ENCODE measurements at places on chromosomes 2 and 18.

- DNase-seq, result no peak
Observed at GRCh38 chr2:200185628-200186000, 120.9 kb upstream of the SPATS2L start.

GRCh38 chr2:118269408-118270051, 181.3 kb downstream of the INSIG2 start:
- no peak for DNase-seq

DNA sequence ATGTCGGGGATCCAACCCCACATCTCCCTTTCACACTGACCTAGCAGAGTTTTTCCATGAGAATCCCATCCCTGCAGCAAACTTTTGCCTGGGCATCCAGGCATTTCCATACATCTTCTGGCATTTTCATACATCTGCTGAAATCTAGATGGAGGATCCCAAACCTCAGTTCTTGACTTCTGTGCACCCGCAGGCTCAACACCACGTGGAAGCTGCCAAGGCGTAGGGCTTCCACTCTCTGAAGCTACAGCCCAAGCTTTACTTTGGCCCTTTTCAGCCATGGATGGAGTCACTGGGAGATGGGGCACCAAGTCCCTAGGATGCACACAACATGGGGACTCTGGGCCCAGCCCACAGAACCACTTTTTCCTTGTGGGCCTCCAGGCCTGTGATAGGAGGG, 32.2 kb upstream of the TEX51 start:
- no peak for DNase-seq

- DNase-seq, result no peak
Observed at GRCh38 chr2:112343827-112344585, 68.6 kb downstream of the ZC3H6 start.

DNA sequence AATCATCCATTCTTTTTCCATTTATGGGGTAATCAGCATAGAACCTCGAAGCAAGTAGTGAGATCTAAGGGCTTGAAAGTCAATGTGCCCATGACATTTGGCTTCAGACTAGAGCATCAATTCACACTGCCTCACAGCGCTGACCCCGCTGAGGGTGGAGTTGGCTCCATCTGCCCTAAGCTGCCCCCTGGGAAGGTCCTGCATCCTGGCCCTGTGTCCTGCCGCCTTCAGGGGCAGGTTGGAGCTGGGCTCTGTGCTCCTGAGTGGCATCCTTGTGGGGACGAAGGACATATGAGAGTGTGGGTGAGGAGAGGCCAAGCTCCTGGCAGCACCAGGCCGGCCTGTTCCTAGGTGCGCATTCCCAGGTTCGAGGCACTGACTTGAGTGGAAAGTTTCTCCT, 249.4 kb downstream of the FHOD3 start:
- no peak for DNase-seq

DNA sequence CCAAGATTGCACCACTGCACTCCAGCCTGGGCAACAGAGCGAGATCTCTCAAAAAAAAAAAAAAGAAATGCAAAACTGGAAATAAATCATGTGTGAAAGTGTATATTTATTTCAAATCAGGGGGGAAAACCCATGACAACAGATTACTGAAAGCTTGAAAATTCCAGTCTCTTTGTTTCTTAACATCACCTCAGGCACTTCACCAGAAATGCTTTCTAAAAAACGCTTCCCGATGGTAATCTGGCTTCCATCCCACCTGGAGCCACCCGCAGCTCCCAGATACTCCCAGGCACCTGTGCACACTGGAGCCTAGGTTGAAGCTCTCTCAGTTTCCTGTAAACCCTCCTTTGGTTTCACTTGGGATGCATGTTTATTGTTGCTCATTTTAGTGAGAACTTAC, 7.2 kb upstream of the ITGB6 start:
- DNase-seq, result no peak

DNA sequence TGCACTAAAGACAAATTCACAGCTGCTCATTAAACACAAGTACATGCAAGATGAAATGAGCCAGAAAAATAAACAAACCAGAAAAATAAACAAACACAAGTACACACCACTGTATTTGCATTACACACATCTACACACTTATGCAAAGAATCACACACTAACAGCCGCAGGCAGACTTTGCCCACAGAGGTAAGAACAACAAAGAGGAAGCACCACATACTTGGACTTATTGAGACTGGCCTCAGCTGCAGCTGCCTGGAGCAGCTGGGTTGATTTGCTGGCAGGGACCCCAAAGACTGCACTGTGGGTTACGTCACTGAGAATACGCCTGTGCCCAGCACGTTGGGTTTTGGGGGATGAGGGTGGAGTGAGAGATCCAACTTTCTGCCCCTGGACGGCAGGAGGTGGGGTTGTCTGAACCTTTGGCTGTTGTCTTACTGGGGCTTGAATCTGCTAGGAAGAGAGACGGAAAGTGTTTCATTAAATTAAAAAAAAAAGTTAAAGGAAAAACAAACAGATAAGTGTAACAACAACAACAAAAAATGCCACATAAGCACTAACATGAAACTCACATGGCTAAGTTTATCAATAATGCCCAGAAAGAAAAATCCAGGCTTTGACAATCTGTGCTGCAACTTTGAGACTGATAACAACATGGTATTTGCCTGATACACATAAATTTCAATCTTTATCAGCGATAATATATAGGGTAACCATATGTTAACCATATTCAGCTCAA, 71.9 kb upstream of the NFU1 start:
- no peak for DNase-seq

GRCh38 chr2:73937899-73938298, 11.2 kb downstream of the DGUOK start:
- no peak for DNase-seq

GRCh38 chr18:6236258-6236657, 178.5 kb downstream of the L3MBTL4 start:
- no peak for DNase-seq

- DNase-seq, result no peak
Observed at GRCh38 chr2:104852090-104852666, 1.7 kb upstream of the POU3F3 start.

GRCh38 chr2:233513953-233514655, 52.5 kb downstream of the USP40 start:
- DNase-seq, result no peak

DNA sequence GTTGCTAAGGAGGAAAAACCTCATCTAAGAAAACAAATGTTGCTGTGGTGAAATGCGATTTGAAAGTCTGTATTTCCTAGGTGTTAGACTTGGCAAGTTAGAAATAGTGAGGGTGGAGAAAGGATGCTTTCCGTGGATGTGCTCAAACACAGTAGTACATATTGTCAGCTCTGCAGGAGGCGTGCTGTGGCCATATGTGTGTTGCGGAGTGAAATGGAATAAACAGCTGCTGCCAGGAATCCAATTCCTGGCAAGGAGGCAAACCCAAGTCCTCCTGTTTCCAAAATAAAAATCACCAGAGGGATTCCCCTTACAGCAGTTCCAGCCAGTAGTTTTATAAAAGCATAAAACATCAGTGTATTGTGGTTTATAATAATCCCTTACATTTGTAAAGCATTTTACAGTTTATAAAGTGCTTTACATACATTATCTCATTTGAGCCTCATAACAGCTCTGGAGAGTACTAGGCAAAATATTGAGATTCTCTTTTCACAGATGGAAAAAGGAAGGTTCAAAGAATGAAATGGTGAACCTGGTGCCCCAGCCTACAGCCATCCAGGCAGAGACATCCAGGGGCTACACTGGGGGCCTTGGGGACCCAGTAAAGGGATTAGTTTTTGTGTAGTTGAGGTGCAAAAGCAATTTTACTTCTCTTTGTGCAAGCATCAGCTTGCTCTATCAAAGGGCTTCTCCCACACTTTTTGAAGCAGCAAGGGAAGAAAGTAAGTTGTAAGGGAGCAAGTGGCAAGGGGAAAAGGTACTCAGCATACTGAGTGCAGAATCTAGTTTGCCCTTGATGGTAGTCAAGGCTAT, 206.0 kb downstream of the AGPS start:
- DNase-seq, result no peak

- DNase-seq, result no peak
Observed at GRCh38 chr18:44969214-44969795, 288.6 kb downstream of the SETBP1 start.

DNA sequence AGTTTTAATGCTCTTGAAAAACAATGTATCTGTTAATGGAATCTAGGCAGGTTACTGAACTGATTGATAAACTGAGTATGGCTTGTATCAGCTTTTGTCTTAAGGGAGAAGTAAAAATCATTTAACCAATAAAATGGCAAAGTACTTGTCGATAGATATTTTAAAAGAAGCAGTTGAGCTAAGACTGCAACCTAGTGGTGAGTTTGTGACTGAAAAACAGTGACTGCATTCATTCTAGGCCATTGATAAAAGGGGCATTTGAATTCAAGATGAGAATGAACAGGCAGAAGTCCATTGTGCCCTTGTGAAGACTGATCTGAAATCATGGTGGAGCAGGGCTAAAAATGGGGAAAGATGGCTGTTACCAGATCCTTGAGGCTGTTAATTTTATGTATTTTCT, 59.4 kb upstream of the MSTN start:
- DNase-seq, result peak; percentile 33

- DNase-seq, result no peak
Observed at GRCh38 chr2:172094294-172095145, 8.2 kb downstream of the DLX2 start.

- DNase-seq, result no peak
Observed at GRCh38 chr18:12531749-12532148, 124.0 kb downstream of the PRELID3A start.

GRCh38 chr2:112129060-112129459, 9.1 kb upstream of the FBLN7 start:
- no peak for DNase-seq

GRCh38 chr18:11989966-11990380, 8.7 kb downstream of the IMPA2 start:
- DNase-seq, result no peak

- DNase-seq, result peak; percentile 37
Observed at GRCh38 chr2:70946832-70947442, 11.2 kb downstream of the ATP6V1B1 start.

DNA sequence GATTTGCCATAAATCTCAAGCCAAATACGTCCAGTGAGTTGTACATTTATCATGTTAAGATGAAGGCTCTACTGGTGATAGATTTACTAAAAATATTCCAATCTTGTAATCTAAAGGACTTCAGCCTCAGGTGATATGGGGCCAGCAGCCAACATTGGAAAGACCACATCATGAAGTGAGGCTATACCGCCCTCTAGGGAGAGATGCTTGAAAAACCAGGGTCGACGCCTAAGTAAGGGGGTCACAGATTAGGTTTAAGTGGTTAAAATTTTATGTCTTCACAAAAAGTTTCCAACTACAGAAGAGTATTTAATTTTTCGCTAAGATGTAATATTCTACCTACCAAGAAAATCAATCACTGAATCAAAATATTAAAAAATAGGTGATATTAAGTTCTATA, 33.3 kb downstream of the DOCK10 start:
- peak; percentile 21 for DNase-seq

DNA sequence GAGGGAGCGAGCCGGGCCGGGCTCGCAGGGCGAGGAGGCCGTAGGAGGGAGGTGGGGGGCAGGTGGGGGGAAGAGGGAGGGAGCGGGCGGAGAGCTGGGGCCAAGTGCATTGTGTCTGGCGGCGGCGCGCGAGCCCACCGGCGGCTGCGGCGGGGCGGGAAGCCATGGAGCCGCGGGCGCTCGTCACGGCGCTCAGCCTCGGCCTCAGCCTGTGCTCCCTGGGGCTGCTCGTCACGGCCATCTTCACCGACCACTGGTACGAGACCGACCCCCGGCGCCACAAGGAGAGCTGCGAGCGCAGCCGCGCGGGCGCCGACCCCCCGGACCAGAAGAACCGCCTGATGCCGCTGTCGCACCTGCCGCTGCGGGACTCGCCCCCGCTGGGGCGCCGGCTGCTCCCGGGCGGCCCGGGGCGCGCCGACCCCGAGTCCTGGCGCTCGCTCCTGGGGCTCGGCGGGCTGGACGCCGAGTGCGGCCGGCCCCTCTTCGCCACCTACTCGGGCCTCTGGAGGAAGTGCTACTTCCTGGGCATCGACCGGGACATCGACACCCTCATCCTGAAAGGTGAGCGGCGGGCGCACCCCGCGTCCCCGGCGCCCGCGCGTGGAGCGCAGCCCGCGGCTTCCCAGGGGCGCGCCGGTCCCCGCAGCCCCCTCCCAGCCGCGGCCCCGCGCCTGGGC, at the start of gene TMEM178A:
Gene TMEM178A (plus strand): TSS at position 107 of the 680 bp plus-strand sequence. CDS start 58 bp downstream, at position 165.
- DNase-seq, result peak; percentile 52

GRCh38 chr2:128605931-128606330, 287.3 kb upstream of the HS6ST1 start:
- DNase-seq, result no peak

DNA sequence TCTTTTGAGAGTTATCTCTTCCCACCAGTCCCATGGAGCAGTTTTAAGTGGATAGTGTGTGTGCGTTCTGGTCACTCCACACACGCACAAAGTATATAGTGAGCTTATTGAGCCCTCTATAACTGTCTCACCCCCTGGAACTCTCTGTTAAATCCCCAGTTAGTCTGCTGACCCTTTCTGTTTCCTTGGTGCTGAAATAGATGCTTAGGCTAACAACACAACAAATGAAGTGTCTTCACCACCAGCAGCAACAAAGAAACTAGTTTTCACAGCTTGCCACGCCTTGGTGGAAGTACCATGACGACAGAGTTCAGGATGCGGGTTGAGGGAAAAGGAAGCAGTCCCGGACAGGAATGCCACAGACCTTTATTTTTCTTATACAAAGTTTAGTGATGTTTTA, 203.5 kb upstream of the TMEFF2 start:
- DNase-seq, result no peak

DNA sequence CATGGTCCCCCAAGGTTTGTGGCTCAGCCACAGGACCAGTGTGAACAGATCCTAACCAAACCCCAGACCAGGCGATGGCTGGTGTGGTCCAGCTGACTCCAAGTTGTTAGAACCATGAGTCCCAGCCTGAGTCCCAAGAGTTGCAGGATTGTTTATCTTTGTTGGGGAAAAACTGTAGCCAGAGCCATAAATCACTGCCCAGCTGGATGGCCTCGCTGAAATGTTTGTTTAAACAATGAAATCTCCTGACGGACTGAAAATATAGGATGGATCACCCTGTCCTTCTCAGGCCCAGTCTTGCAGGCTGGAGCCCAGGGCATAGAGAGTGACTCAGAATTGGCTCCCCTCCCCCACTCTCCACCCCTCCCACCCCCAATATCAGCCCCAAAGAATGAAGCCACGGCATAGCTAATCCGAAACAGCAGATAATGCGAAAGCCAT, 36.4 kb downstream of the PKDCC start:
- DNase-seq, result no peak

DNA sequence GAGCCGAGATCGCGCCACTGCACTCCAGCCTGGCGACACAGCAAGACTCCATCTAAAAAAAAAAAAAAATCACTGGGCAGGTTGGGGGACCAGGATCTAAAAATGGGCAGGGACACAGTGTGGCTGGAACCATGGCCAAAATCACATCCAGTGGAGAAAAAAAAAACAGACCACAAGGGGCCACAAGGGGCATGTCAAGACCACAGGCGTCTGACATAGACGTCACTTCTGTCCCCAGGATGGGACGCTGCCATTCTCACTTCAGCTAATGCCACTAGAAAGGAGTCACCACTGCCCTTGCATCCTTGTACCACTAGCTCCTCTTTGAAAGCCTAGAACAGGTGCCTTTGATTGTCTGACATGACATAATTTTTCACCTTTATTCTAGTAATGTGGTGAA, 2.5 kb upstream of the POMC start:
- DNase-seq, result no peak

GRCh38 chr2:204331180-204331579, 214.1 kb upstream of the PARD3B start:
- no peak for DNase-seq

GRCh38 chr18:77052983-77053309, 79.6 kb downstream of the MBP start:
- DNase-seq, result peak; percentile 75
